ENCODE measurements at places on chromosomes 12 and 14. TPM values are rescaled to one million over a fixed set of nuclear protein-coding genes. Genes with fewer than 3 reads are reported as not detected.
A peak's percentile ranks its signal among the peaks of the same experiment; 100 is the strongest.

CLEC4D gene
- total RNA-seq: not detected

GRCh38 chr14:74938531-74939495 is 15.8 kb upstream of the RPS6KL1 start:
- no peaks in the 10 kb centered on the region for H3K36me3 ChIP-seq
- peak overlapping the region; percentile 62 for H3K27ac ChIP-seq
- H3K27me3 ChIP-seq: no peaks in the 10 kb centered on the region
- peaks cover 6% of the 10 kb centered on the region for H3K4me1 ChIP-seq

DNA sequence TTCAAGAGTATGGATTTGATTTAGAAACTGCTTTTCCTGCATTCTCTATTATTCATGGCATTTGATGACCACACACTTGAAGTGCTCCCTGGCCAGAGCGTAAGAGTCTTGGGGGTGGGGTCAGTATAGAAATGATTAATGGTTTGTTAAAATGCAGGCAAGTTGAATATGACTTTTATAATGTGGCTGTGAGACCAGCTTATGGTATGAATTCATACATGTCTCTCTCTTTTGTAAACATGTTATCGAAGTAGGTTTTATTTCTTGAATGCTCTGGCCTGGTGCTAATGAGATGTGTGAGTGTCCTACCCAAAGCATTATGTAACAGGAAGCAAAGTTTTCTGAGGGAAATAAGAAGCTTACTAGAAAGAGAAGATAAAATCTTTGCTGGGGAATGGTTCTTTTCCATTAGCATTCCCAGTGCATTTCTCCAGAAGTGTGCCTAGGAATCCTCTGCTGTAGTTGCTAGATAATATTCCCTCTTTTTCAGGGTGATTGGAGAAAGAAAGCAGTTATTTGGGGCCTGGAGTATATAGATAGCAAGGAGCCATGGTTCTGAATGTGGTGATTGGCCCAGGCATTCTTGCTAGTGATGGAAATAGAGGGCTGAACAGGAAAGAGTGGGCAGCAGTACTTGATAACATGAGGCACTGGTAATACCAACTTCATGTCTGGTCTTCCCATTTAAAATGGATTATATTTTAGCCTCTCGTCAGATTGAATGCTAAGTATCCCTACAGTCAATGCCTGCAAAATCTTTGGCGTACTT is 289.7 kb downstream of the RAD51B start:
- no peak overlapping the region for H3K4me3 ChIP-seq
- peaks cover 9% of the 10 kb centered on the region for H3K4me1 ChIP-seq
- H3K27ac ChIP-seq: peak overlapping the region; percentile 17
- H3K36me3 ChIP-seq: no peaks in the 10 kb centered on the region

GRCh38 chr12:80299219-80299618 is 144.8 kb upstream of the PTPRQ start:
- DNase-seq: no peak
- H3K27ac ChIP-seq: no peak overlapping the region
- no peaks in the 10 kb centered on the region for H3K4me1 ChIP-seq

GRCh38 chr12:12786351-12786705 is 869 bp downstream of the APOLD1 start:
- peaks cover 6% of the 10 kb centered on the region for H3K4me1 ChIP-seq
- H3K27ac ChIP-seq: peak overlapping the region; percentile 89
- H3K4me3 ChIP-seq: peak overlapping the region; percentile 62
- no peaks in the 10 kb centered on the region for H3K27me3 ChIP-seq

- no peaks in the 10 kb centered on the region for H3K4me1 ChIP-seq
- DNase-seq: no peak
- H3K27ac ChIP-seq: no peak overlapping the region
- H3K27me3 ChIP-seq: no peaks in the 10 kb centered on the region
Measured at GRCh38 chr12:69732088-69732487, 6.6 kb upstream of the RAB3IP start.

DNA sequence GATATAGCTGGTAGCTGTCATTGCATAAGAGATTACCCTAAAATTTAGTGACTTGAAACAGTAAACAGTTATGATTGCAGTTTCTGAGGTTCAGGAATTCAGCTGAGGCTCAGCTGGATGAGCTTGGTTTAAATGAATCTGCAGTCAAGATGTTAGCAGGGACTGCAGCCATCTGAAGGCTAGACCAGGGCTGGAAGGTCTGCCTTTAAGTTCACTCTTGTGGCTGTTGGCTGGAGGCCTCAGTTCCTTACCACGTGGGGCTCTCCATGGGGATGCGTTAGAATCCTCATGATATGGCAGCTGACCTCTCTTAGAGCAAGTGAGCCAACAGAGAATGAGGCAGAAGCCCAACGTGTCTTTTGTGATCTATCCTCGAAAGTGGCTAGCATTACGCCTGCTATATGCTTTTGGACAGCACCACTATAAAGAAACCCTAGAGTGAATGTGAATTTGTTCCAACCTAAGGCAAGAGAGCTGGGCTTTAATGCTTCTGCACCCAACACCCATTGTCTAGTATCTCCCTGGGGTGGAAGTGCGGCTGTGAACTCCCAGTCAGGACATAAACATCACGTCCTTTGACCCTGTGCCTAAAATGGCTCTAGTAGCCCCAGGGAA is 26.0 kb downstream of the HSPB8 start:
- H3K4me1 ChIP-seq: no peaks in the 10 kb centered on the region
- DNase-seq: no peak
- no peak overlapping the region for H3K27ac ChIP-seq

GRCh38 chr14:50058113-50058512 is 58.3 kb downstream of the VCPKMT start:
- no peak for DNase-seq
- peaks cover 28% of the 10 kb centered on the region for H3K4me1 ChIP-seq
- H3K27ac ChIP-seq: peak overlapping the region; percentile 46
- H3K27me3 ChIP-seq: no peaks in the 10 kb centered on the region
- no peaks in the 10 kb centered on the region for H3K36me3 ChIP-seq

ASPG gene
- total RNA-seq: 1.4 TPM

GRCh38 chr14:56759633-56760032 is 50.6 kb downstream of the OTX2 start:
- no peak overlapping the region for H3K4me3 ChIP-seq
- H3K27me3 ChIP-seq: no peaks in the 10 kb centered on the region
- no peak for DNase-seq
- H3K36me3 ChIP-seq: no peaks in the 10 kb centered on the region
- H3K27ac ChIP-seq: no peak overlapping the region
- H3K4me1 ChIP-seq: no peaks in the 10 kb centered on the region

- no peaks in the 10 kb centered on the region for H3K4me1 ChIP-seq
- no peaks in the 10 kb centered on the region for H3K36me3 ChIP-seq
- DNase-seq: no peak
- no peaks in the 10 kb centered on the region for H3K27me3 ChIP-seq
- no peak overlapping the region for H3K4me3 ChIP-seq
- no peak overlapping the region for H3K27ac ChIP-seq
Measured at GRCh38 chr12:25653487-25654175, 100.5 kb upstream of the LMNTD1 start.

DNA sequence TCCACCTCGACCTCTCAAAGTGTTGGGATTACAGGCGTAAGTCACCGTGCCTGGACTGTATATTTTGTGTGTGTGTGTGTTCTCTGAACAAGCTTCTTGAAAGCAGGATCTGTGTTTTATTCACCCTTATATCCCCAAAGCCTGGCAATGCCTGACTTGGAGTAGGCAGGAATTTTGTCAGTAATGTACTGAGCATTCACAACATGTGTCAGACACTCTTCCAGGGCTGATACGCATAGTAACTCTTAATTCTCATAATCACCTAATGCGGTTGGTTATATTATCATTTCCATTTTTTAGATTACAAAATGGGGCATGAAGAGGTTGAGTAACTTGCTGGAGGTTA is 50.4 kb upstream of the PLEKHG3 start:
- DNase-seq: no peak
- no peaks in the 10 kb centered on the region for H3K4me1 ChIP-seq
- H3K27me3 ChIP-seq: no peaks in the 10 kb centered on the region
- H3K27ac ChIP-seq: peak overlapping the region; percentile 47
- no peak overlapping the region for H3K4me3 ChIP-seq
- no peaks in the 10 kb centered on the region for H3K36me3 ChIP-seq

DNA sequence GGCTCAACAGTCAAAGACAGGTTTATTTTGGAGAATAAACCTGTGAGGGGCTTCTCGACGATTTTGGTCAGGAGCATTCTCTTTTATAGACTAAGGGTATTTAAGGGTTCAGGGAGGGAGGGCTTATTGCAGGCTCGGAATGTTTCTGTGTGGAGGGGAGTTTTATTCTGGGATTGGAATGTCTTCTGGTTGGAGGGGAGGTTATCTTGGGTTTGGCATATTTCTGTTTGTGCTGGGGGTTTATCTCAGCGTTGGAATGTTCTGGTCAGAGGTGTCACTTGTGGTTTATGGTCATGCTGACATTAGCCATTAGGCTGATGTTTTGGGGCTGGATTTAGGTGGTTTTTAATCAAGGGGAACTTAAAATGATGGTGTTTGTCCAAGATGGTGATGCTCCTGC is 103.9 kb downstream of the SUDS3 start:
- H3K36me3 ChIP-seq: no peaks in the 10 kb centered on the region
- no peak for DNase-seq
- H3K4me3 ChIP-seq: no peak overlapping the region
- no peaks in the 10 kb centered on the region for H3K4me1 ChIP-seq
- H3K27ac ChIP-seq: no peak overlapping the region

DNA sequence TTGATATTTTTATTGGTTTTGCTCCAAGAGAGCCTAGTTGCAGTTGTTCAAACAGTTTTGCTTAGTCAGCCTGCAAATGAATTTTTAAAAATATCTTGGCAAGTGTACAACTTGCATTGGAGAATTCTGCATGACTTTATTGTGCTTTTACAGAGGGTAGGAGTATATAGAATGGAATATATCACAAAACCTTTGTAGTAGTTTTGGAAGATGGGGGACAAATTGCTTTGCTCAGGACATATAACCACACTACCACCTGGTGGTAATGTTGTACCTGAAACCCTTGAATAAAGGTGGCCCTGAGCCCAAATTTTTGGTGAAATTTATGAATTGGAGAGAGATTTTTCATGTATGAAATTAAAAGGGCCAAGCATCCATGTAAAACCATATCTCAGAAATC is 645.2 kb downstream of the MED13L start:
- no peak overlapping the region for H3K4me3 ChIP-seq
- no peak overlapping the region for H3K27ac ChIP-seq

DNA sequence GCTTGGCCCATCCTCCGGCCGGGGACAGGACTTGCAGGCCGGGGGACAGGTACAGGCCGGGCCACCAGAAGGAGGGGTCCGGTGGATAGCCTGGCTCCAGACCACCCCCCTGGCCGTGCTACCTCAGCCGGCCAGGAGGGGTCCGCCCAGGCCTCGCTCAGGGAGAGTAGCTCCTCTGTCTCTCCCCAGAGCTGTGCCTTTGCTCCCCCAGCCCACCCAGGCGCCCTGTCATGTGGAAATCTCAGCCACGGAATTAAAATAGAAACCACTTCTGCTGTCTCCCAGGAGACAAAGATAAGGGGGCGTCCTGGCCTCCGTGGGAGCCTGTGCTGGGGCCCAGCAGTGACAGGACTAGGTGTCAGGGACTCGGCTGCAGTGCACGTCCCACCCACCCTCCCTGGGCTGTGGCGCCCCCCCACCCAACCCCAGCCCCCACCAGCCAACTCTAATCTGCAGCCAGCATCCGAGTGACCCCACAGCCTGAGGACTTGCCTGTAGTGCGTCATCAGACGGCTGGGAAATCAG is 3.3 kb upstream of the CRIP2 start:
- H3K27me3 ChIP-seq: peaks cover 26% of the 10 kb centered on the region
- no peak overlapping the region for H3K27ac ChIP-seq
- DNase-seq: no peak
- H3K4me3 ChIP-seq: no peak overlapping the region
- H3K4me1 ChIP-seq: peaks cover 7% of the 10 kb centered on the region

DNA sequence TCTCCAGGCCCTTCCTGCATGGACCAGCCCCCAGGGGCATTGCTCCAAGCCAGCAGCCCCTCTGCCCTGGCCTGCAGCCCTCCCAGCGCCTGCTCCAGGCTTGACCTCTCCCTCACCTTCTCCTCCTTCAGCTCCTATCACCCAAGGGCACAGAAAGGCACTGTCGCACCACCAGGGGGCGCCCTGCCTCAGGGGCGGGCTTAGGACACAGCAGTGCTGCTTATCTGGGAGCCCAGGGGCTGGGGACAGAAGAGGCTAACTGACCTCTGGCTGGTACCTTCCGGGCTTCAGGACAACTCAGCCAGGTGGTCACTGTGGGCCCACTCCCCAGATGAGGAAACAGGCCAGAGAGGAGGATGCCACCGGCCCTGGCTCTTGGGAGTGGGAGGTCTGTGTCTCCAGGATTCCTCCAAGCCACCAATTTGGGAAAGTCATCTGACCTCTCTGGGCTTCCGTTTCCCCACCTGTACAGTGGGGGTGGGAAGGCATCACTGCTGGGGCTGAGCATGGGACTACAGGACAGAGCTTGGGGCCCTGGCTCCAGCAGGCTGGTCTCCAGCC is 25.3 kb upstream of the GPR132 start:
- peak overlapping the region; percentile 93 for H3K27ac ChIP-seq
- H3K27me3 ChIP-seq: peaks cover 21% of the 10 kb centered on the region
- DNase-seq: peak; percentile 93
- H3K36me3 ChIP-seq: no peaks in the 10 kb centered on the region
- H3K4me1 ChIP-seq: peaks cover 29% of the 10 kb centered on the region

- no peak for DNase-seq
- no peaks in the 10 kb centered on the region for H3K36me3 ChIP-seq
- H3K4me3 ChIP-seq: peak overlapping the region; percentile 78
Measured at GRCh38 chr12:124861898-124862676, 1.6 kb downstream of the SCARB1 start.

MAP1LC3B2 gene
- 1.2 TPM for total RNA-seq

DNA sequence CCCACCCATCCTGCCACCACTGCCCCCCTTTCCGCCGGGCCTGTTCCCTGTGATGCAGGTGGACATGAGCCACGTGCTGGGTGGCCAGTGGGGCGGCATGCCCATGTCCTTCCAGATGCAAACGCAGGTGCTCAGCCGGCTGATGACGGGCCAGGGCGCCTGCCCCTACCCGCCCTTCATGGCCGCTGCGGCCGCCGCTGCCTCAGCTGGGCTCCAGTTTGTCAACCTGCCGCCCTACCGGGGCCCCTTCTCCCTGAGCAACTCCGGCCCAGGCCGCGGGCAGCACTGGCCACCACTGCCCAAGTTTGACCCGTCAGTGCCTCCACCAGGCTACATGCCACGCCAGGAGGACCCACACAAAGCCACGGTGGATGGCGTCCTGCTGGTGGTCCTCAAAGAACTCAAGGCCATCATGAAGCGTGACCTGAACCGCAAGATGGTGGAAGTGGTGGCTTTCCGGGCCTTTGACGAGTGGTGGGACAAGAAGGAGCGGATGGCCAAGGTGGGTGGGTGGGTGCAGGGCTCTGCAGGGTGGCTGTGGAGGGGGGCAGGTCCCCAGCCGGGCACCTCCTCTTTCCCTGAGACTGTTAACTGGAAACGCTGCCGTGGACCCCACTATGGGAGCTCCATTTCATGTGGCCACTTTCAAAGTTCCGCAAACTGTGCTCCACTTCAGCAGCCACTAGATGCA is 10.8 kb downstream of the SETD1B start:
- H3K4me3 ChIP-seq: no peak overlapping the region
- peaks cover 27% of the 10 kb centered on the region for H3K36me3 ChIP-seq
- no peak for DNase-seq
- H3K4me1 ChIP-seq: peaks cover 18% of the 10 kb centered on the region

CEP170B gene
- total RNA-seq: 110 TPM

- no peaks in the 10 kb centered on the region for H3K36me3 ChIP-seq
- no peak overlapping the region for H3K4me3 ChIP-seq
- no peak for DNase-seq
- H3K4me1 ChIP-seq: no peaks in the 10 kb centered on the region
Measured at GRCh38 chr12:92764831-92765230, 62.0 kb downstream of the PLEKHG7 start.

Measured in colonic mucosa (tissue), 4 donors.